ENCODE measurements at places on chromosomes 11 and 22. TPM values are rescaled to one million over a fixed set of nuclear protein-coding genes. Genes with fewer than 3 reads are reported as not detected.

The CD6 gene
- 3.8 TPM for total RNA-seq

The CST6 gene
- not detected for total RNA-seq

The DDIAS gene
- total RNA-seq = 2.5 TPM

The DBX1 gene
- total RNA-seq = not detected

The SEC14L2 gene
- total RNA-seq = 10.3 TPM

The OR5B3 gene
- not detected for total RNA-seq

The DNAJB7 gene
- 0.16 TPM for total RNA-seq

The FOLH1 gene
- 0.69 TPM for total RNA-seq

The C11orf97 gene
- total RNA-seq = not detected

The CCDC73 gene
- not detected for total RNA-seq

The ZMAT5 gene
- total RNA-seq = 11.9 TPM

The TESMIN gene
- 14.3 TPM for total RNA-seq

The GGTLC2 gene
- not detected for total RNA-seq

The CCDC89 gene
- 1.7 TPM for total RNA-seq

The OR2AT4 gene
- total RNA-seq = not detected

The NXPE4 gene
- 178 TPM for total RNA-seq

The SLC22A9 gene
- not detected for total RNA-seq

The RHOD gene
- total RNA-seq = 11.2 TPM

- DNase-seq = no peak
These were observed 11.3 kb upstream of the AMPD3 start for GRCh38 chr11:10443721-10444235.

- DNase-seq = no peak
These were observed 5.0 kb upstream of the SLC1A2 start for GRCh38 chr11:35424157-35424940.

- no peak for DNase-seq
These were observed 2.6 kb upstream of the SLC22A25 start for GRCh38 chr11:63246045-63246444.

DNA sequence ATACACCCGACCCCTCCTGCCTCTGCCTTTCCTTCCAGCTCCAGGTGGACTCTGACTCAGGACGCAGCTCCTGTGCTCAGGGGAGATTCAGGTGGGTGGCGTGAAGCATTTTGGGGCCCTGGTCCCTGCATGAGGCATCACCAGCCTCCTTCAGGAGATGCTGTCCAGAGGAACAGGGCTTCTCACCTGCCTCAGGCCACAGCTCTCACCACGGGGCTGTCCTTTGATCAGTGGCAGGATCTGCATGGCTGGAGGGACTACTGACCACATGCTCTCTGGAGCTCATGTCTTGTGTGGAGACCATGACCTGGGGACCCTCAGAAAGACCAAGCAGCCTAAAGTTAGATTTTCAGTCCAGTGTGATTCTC lies 58.8 kb downstream of the GGTLC2 start:
- no peak for DNase-seq

DNA sequence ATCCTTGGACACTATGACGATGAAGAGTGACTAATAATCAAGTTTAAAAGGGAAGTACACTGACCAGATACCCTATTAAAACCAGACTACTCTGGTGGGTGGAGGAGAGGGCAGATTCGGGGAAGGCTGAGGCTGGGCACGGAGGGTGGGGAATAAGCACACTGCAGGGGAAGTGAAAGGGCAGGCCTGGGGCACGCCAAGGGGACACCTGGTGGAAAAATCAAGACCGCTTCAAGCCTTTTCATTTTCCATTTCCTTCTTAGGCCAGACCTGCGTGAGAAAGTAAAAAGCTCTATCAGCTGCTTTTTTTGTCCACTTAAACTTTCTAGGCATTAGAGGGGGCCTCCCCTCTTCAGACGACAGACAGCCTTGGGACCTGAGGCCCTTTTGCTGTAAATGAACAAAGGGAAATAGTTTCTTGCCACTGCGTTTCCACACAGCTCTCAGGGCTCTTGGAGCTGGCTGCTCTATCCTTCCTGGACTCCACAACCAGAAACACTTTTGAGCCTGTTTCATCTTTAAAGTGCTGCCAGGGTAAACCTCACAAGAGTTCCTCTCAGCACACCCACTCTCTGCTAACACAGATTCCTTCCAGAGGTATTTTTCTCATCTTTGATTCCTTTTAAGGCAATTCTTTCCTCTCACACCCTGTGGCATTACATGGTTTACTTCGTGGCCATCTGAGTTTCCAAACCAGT lies 25.0 kb upstream of the SERPIND1 start:
- peak; percentile 24 for DNase-seq

DNA sequence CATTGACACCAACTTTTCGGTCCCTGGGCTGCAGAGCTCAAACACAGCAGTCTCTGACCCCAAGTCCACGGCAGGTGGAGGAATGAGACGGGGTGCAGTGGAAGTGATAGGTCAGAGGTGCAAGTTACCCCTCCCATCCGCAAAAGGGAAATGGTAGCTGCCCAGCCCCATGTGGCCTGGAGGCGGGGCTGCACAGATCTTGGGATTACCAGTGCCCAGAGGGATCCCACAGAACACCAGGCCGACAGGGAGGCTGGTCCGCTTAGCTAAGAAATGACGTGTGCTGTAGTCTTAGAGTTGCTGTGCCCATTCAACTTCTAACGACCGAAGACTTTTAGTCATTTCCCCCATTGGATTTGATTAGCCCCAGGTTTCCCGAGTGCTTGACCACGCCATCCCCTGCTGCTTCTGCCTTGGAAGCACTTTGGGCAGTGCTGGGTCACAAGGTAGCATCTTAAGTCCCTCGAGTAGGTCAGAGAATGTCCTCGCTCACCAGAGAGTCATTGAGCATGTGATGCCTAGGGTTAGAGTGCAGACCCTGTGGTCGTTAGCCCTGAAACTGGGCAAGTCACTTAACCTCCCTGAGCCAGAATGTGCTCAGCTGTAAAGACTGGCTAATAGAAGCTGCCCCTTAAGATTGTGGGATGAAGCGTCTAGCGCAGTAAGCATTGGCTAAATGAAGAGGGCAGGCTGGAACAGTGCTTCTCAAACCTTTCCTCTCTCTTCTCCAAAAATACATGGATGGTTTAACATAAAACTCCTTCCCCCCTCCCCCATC lies 4.2 kb downstream of the PTGDR2 start:
- DNase-seq = no peak

DNA sequence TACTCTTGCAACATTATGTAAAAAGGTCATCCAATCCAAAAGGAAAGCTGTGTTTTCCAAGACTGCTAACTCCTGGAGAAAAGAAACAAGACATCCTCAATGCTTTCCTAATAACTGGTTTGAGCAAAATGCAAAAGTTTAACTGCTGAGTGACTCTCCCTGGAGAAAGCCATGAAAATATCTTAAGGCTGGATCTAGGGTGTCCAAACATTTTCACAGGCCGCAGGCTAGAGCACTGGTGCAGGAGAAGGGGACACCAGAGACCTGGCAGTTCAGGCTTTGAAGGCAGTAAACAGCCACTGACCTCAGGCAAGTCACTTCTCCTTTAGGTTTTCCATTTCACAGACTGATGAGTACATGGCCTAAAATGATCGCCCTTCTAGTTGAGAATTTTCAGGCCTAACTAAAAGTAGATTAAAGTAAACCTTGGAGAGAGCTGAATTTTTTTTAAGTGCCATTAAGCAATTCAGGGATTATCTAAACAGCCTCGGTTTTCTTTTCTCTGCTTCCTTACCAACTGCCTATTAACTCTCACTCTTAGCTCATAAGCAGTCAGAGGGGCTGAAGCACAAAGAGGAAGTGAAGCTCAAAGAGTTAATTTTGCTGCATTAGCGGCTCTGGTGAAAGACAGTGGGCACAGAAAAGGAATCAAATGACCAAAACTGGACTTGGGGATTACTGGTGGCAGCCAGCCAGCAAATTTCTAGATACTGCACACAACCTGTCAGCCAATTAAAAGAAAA lies 2.3 kb downstream of the CHKA start:
- no peak for DNase-seq

- DNase-seq = no peak
These were observed 51.3 kb downstream of the BCR start for GRCh38 chr22:23231471-23232093.

DNA sequence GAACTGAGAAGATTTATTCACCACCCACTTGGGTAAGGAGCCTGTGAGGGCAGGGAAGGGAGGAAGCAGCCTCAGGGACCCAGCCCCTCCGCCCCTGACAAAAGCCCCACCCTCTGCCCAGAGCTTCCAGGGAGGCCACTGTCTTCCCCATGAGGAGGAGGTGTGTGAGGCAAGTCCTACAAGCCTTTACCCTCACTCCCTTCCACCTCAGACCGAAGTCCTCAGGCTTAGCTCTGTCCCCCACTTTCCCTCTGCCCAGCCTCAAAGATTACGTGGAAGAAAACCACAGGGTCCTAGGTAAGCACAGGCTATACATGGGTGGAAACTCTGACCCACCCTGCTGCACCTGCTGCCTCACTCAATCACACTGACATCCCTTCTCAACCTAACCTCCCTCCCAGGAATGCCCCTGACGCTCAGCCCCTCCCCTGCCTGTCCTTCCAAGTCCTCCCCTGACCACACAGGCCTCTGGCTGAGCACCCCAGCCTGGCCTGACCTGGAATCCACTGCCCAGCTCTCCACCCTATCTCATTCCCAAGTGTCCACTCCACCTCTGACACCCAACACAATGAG lies 3.6 kb upstream of the ARAP1 start:
- DNase-seq = no peak

DNA sequence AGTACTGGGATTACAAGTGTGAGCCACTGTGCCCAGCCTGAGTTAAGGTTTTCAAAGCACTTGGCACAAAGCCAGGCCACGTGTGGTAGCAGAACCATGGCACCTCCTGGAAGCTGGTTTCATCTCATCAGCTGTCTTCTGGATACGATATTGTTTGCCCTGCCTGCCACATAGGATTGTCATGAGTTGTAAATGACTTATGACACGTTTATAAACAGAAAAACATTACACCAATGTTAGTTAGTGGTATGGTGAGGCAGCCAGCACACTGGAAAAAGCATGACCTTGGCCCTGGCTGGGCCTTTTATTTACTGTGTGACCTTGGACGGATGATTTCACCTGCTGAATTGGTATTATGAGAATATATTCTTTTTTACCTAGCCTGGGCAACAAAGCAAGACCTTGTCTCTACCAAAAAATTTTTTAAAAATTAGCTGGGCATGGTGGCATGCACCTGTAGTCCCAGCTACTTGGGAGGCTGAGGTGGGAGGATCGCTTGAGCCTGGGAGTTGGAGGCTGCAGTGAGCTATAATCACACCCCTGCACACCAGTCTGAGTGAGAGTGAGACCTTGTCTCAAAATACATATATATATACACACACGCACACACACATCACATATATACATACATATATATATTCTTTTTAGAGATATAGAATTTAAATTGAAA lies 24.0 kb upstream of the MYH9 start:
- peak; percentile 70 for DNase-seq

- peak; percentile 2 for DNase-seq
These were observed 54.1 kb downstream of the CHRDL2 start for GRCh38 chr11:74677131-74677530.

DNA sequence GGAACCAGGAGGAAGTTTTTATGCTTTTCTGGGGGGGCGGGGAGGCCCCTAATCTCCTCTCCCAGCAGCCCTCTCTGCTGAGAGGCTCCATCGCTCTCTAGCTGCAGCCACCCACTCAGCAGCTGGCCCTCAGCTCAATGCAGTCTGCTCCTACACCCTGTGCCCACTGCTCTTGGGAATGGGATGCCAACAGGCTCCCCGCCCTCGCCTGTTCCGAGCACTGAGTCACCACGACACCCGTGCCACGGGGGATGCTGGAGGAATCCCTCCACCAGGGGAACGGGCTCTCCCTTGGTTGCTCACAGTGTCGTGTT lies 23.5 kb upstream of the SUSD2 start:
- no peak for DNase-seq

- DNase-seq = no peak
These were observed 285.6 kb downstream of the TENM4 start for GRCh38 chr11:79155237-79155636.

- no peak for DNase-seq
These were observed 36.7 kb downstream of the CLMP start for GRCh38 chr11:123158033-123159003.

- DNase-seq = no peak
These were observed 461.6 kb downstream of the BUD13 start for GRCh38 chr11:116311206-116311605.

DNA sequence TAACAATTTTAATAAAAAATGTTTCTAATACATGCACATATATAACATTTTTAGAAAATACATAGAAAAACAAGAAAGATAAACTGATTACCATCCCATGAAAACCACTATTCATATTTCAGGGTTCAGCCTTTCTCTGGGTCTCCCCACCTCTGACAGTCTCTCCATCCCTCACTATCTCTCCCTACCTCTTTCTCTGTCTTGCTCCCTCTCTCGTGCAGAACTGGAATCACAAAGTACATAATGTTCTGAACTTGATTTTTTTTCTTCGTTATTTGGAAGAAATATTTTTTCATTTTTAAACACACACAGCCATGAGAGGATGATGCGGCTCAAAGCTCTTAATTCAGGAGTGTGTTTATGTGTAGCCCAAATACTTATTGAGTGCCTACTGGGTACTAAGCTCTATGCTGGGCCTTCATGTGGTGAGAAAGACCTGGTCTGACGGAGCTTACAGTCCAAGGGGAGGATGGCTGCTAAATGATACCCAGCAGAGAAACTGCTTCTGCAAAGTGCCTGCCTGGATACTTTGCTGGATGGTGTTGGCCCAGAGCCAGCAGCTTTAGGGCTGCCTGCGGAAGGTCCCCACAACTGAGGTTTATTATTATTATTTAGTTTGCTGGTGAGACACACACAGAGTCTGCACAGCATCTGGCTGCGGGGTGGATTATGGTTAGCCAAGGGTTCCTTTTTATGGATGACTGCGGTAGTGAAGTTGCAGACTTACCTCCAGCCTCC lies 42.6 kb downstream of the SC5D start:
- no peak for DNase-seq

DNA sequence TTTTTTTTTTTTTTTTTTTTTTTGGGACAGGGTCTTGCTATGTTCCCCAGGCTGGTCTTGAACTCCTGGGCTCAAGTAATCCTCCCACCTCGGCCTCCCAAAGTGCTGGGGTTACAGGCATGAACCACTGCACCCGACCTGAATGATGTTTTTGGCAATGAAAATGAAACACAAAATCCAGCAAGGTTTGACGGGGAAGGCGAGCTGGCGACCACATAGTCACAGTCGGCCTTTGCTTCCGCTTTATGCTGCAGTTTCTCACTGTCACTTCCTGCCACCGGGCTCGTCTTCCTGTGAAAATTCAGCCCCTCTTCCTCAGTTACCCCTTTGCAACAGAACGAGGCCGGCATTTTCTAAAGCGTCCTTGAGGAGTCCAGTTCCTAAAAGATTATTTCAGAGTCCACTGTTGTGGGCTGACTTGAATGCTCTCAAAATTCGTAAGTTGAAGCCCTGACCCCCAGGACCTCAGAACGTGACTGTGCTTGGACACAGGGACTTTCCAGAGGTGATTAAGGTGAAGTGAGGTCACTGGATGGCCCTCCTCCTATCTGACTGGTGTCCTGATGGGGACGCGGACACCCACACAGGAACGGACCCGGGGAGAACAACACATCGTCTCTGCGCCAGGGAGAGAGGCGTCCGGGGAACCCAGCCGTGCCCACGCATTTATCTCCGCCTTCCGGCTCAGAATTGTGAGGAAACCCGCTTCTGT lies 2.9 kb upstream of the BID start:
- DNase-seq = no peak

- no peak for DNase-seq
These were observed 1.6 kb upstream of the IFITM1 start for GRCh38 chr11:312092-312816.

GRCh38 chr11:65557280-65558001 lies 718 bp downstream of the LTBP3 start:
- DNase-seq = no peak
